ENCODE measurements at places on chromosomes 12 and 14.

- DNase-seq: no peak
Measured at GRCh38 chr12:5018677-5019076, 25.0 kb upstream of the KCNA5 start.

- DNase-seq: no peak
Measured at GRCh38 chr14:101174522-101174838, 271.0 kb upstream of the RTL1 start.

DNA sequence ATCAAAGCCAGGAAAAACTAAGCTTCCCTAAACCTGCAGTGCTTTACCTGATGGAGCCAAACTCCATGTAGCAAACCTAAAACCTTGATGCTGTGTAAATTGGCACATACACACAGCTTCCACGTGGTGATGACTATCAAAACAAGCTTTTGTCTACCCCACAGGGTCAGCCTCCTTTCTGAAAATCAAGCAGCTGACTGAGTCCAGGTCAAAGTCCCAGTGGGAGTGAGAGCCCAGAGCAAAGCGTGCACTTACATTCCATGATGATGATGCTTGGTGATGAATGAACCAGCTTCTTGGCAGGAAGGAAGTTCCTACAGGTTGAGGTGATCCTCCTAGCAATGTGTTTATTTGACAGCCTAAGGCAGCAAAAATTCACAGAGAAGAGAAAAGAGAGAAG lies 630.0 kb upstream of the TBX3 start:
- DNase-seq: no peak

DNA sequence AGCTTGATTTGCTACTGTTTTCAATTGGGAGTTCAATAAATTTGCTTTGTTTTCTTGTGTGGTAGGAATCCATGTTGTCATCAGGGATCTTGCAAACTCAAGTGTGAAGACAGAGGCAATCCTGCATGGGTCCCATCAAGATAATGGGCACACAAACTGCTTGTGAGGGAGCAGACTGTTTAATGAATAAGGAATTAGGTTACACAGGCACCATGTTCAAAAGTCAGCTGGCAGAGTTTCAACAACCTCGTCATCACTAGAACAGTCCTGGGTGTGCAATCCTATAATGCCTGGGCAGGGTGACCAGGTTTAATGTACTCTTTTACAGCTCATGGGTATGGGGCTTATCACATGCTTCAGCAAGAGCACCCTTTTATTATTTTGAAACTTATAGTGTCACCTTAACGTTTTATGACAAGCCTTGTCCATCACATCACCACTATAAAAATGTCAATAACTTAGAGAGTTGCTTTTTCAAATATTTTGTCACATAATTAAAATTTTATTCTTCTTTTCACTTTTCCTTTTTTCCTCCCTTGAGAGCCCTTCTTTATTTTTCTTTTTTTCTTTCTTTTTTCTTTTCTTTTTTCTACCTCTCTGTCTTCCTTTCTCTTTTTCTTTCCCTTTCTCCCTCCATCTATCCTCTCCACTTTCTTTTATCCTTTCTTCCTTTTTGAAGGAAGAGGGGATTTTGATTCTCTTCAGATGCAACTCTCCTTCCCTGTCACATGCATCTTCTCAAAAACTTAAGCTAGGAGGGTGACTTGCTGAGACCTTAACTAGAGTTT lies 252.2 kb upstream of the ATP2B1 start:
- no peak for DNase-seq

- DNase-seq: no peak
Measured at GRCh38 chr14:49303946-49304516, 282.1 kb downstream of the RPS29 start.

- DNase-seq: peak; percentile 4
Measured at GRCh38 chr14:87615822-87616679, 376.9 kb downstream of the GALC start.

- no peak for DNase-seq
Measured at GRCh38 chr12:29743077-29743476, 40.7 kb downstream of the TMTC1 start.

DNA sequence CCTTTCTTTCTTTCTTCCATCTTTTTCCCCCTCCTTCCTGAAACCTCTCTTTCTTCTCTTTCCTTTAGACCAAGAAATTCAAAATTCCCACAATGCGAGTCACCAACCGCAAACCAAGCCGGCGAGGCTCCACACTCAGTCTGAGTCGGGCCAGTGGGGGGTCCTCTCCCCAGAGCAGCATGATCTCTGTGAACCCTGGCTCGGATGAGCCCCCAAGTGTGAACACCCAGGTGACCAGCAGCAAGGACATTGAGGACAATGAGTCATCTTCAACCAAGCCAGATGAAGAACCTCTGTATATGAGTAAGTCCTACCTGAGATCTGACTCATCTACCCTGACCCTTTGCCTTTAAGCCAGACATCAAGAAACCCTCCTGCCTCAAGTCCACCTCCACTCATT lies 88.6 kb upstream of the TMEM233 start:
- no peak for DNase-seq

DNA sequence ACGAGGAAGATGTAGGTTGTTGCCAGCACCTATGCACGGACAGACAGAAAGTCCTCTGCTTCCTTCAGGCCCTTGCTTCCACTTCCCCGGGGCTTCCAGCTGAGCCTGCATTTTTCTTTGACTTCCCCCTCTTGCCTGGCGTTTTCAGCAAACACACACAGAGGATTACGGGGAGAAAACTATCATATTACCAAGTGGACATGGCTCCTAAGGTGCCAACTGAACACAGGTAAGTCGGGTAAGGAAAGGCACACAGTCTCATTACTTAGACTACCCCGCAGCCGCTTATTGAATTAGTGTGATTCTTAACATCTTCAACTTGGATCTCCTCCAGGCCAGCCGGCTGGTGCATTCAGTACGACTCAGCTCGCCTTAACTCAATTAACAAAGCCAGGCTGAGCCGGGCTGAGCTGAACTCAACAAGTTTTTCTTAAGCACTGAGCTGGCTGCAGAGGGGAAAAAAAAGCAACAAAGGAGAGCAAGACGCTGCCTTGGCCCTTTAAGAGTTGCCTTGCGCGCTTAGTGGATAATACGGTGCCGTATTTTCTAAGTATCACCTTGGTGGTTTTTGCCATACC lies 19.2 kb upstream of the MAP1LC3B2 start:
- DNase-seq: no peak

DNA sequence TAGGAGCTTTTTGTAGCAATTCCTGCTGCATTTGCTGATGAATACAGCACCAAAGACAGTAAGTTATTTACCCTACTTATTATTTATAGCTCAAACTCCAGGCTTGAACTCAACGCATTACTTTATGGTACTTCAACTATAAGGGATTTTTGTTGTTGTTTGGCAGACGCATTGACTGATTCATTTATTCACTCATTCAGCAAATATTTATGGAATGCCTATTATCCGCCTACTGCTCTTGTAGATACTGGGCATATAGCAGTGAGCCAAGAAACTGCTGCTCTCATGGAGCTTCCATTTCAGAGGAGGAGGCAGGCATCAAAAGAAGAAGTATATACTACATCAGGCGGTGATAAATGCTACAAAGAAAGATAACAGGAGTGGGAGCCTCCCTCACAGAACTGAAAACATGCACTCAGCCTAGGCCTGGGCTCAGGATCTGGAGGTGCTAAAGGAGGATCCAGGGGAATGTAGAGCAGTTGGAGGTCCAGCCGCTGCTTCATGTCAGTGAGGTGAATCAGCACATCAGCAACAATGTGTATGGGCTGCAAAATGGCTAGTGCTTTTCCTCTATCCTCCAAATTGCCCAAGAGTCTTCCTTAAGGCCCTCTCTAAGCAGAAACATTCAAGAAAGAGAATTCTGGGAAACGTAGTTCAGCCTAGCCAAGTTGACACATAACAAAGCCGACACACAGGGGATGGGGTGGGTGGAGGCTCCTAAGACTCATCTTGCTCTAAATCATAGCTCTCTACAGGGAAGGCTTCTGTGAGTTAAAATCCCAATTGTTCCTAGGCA lies 157.5 kb downstream of the NRXN3 start:
- no peak for DNase-seq

DNA sequence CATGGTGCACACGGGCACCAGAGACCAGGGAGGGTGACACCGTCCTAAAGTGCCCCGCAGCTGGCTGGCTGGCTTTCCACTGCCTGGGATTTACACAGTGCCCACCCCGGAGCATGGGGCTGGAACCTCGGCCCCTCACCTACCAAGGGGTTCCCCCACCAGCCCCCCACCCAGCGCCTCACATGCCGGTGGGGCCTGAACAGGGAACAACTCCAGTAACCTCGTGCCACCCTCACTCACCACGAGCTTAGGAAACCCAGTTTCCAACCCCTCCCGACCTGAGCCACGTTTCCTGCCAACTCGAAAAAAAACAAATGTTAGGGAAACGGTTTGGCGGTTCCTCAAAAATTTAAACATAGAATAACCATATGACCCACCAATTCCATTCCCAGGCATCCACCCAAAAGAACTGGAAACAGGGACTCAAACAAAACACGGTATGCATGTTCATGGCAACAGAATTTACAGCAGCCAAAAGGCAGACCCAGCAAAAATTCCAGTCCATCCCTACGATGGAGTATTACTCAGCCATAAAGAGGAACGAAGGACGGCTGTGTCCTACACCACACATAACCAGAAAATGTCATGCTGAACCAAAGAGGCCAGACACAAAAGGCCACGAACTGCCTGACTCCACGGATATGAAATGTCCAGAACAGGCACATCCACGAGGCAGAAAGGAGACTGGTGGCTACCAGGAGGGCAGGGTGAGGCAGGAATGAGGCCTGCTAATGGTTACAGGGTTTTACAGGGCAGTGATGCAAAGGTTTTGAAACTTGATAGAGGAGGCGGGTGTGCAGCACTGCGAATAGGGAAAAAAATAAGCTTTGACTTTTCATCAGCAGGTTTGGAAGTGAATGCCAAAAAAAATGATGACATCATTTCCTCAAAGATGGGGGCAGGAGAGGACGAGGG lies 68.9 kb downstream of the NCOR2 start:
- DNase-seq: no peak

DNA sequence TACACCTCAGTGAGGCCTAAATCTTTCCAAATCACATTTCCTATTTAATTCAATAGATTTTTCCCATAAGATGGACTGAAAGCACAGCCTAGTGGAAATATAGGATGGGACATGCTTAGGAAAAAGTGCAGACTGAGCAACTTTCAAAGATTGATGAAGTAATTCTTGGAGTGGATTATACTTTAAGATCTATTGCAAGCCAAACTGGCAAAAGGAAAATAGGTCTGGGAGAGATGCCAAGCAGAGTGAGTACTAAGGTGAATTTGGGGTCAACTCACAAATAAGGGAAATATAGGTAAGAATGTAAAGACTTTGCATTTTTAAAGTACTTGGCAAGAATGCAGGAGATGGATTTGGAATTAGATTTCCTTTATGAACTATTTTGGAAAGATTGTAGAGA lies 170.2 kb upstream of the FOXG1 start:
- DNase-seq: no peak

DNA sequence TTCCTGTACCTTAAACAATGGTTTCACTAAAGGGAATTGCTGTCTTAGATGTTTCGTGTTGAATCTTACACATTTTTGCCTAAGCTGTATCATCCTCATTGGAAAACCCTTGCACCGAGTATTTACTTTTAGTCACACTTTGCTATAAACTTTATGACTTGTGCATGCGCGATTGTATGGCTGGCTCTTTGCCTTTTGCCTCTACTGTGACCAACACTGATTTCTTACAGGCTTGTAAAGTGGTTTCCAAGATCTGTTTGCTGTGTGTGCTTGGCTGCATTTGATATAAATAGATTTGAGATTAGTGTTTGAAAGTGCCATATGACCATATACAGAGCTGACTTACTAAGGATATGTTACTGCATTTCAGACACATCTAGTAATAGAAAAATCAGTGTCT lies 40.5 kb downstream of the RASSF3 start:
- DNase-seq: no peak

- DNase-seq: peak; percentile 76
Measured at GRCh38 chr14:76872796-76873432, 46.7 kb downstream of the LRRC74A start.

GRCh38 chr12:109497675-109498074 lies 20.2 kb downstream of the UBE3B start:
- no peak for DNase-seq

GRCh38 chr14:105197211-105197641 lies 16.1 kb upstream of the NUDT14 start:
- DNase-seq: peak; percentile 71

DNA sequence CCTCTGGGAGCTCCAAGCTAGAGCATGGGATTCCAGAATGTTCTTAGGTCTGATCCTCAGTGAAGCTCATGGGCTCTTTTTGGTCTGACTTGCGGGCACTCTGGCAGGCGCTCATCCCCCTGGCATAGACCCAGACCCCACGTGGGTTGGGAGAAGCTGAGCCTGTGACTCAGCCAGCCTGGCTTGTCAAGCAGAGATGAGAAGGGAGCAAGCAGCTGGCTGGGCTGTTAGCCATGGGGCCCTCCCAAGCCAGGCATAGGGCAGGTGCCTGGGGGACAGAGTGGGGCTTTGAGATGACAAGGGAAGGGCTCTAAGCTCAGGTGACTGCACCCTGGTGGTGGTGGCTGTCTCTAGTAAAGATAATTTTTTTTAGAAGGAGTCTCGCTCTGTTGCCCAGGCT lies 80.3 kb upstream of the NOS1 start:
- no peak for DNase-seq

- DNase-seq: no peak
Measured at GRCh38 chr14:99964979-99965378, 100.2 kb upstream of the EVL start.

- DNase-seq: no peak
Measured at GRCh38 chr12:132057691-132058090, 86.4 kb downstream of the DDX51 start.

DNA sequence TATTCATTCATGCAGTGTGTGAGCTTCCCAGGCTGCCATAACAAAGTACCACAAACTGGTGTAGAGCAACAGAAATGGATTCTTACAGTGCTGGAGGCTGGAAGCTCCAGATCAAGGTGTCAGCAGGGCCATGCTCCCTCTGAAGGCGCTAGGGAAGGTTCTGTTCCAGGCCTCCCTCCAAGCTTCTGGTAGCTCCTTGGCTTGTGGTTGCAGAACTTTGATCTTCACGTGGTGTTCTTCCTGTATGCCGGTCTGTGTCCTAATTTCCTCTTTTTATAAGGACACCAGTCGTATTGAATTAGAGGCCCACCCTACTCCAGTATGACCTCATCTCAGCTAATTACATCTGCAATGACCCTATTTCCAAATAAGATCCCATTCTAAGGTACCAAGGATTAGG lies 3.1 kb downstream of the OTUB2 start:
- DNase-seq: no peak

DNA sequence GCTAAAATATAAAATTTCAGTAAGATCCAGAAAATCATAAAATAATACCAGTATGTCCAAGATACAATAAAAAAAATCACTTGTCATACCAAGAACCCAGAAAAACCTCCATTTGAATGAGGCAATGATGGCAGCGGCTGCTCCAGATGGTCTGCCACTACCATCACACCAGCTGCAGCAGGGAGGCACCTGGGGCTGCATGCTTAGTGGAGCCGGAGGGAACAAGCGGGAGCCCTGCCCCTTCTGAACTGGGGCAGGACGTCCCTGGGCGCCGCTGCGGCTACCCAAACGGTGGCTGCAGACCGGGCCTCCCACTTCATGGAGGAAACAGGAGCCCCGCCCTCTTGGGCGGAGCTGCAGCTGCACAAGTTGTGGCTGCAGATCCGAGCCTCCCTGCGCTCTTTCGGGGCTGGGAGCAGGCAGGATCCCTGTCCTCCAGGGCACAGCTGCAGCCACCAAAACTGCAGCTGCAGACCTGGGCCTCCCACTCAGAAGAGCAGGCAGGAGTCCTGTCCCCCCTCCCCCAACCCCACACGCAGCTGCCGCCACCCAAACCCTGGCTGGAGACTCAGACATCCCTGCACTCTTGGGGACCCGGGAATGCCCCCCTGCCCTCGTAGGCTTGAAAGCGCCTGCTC lies 36.1 kb upstream of the OR5AU1 start:
- DNase-seq: peak; percentile 72
